Right ventricle myocardium inferior (tissue), 1 donor: ENCODE measurements at places on chromosomes 12 and 14. TPM values are rescaled to one million over a fixed set of nuclear protein-coding genes. Genes with fewer than 3 reads are reported as not detected.

CELA1 gene
- not detected for total RNA-seq

RERG gene
- 4.0 TPM for total RNA-seq

MTA1 gene
- 192 TPM for total RNA-seq

- no peak for DNase-seq
These were observed 37.9 kb downstream of the A2ML1 start for GRCh38 chr12:8860165-8860961.

DNA sequence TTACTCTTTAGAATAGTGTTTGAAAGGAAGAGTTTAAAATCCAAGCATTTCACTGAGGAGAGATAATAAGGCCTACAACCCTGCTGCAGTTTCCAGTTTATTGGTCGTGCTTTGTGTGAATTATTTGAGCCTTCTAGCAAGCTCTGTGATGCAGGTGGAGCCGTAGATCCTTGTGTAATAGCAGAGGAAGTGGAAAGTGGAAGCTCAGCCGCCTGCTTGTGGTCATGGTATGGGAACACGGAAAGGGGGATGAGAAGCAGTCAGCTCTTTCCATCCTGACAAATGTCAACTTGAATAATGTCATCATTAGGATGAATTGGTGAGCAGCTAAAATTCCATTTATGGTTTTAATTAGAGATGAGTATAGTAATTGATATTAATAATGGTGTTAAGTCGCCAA is 29.1 kb downstream of the SYNE2 start:
- DNase-seq, result no peak

DNA sequence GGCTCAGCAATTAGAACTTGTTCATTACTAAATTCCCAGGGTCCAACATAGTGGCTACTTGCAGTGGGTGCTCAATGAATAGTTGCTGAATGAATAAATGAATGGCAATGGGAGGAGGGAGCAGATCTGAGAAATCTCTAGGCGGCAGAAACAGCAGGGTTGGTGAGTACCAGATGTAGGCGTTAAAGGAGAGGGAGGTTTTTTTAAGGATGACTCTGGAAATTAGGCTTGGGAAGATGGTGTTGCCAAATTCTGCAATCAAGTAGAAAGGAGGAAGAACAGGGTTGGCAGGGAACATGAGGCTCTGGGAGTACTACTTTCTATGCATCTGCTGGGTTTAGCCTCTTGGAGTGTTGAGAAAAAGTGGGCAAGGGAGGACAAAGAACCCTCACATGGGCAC is 207.1 kb downstream of the APAF1 start:
- no peak for DNase-seq

GRCh38 chr12:16685107-16685506 is 79.1 kb upstream of the LMO3 start:
- no peak for DNase-seq

DNA sequence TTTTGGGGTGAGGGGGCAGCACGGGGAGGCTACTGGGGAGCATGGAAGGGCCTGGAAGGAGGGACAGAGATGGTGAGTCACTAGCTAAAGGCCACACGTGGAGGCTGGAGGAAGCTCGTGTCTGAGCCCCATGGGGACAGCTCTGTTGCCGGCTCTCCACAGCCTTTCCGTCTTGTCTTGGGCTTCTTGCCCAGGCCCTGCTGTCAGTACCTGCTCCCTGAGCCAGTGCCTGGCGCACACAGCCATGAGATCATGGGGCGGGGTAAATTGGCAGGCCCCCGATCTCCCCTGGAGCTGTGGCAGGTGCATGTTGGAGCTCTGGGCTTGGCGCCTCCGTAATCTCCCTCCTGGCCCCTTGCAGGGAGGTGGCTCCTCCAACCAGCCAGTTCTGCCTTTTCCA is 16.1 kb upstream of the KRT80 start:
- no peak for DNase-seq

DNA sequence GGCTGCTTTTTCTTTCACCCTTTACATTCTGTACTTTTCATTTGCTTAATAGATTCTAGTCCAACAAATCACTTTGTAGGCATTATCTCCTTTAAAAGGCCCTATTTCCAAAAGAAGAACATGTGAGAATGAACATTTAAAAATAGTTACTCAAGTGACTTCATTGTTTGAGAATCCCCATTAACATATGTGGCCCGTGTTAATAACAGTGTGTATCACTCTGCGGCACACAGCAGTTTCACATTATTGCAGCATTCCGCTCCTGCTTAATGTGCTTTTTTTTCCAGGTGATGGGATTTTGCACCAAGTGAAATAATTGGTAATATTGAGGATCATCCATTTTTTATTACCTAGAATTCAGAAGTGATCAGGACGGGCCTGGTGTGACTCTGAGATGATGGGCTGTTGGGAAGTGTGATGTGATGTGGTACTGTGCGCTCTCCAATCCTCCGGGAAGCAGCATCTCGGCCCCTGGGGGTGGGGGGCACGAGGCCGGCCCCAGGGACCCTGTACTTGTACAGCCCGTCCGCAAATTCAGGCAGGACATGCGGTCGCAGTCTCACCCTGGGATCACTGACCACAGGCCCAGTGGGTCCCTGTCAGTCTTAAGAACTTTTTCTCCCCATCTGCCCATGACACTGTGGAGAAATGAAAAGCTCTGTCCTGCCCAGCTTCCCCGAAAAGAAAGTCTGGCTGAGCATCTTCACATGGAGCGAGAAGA is 32.9 kb downstream of the SLC15A4 start:
- no peak for DNase-seq

- DNase-seq, result no peak
These were observed 66.2 kb downstream of the PRMT8 start for GRCh38 chr12:3557116-3557697.

- DNase-seq, result no peak
These were observed 206.2 kb downstream of the PPM1H start for GRCh38 chr12:62728741-62729140.

GRCh38 chr14:70098250-70098809 is 90.4 kb downstream of the SLC8A3 start:
- no peak for DNase-seq

- DNase-seq, result no peak
These were observed 24.0 kb upstream of the LGR5 start for GRCh38 chr12:71415336-71416231.
